ENCODE measurements at places on chromosomes 13 and 19. TPM values are rescaled to one million over a fixed set of nuclear protein-coding genes. Genes with fewer than 3 reads are reported as not detected.

- no peak for DNase-seq
Measured at GRCh38 chr13:24503379-24503696, 9.2 kb downstream of the PARP4 start.

- DNase-seq = no peak
Measured at GRCh38 chr13:113763254-113763653, 4.2 kb downstream of the TMEM255B start.

- DNase-seq = peak; percentile 48
Measured at GRCh38 chr13:95176611-95177259, 124.5 kb downstream of the ABCC4 start.

- no peak for DNase-seq
Measured at GRCh38 chr19:43625918-43626579, 6.6 kb upstream of the ZNF428 start.

The CYP4F3 gene
- total RNA-seq = not detected

Measured in CD4-positive, alpha-beta T cell (primary cell).